ENCODE measurements at places on chromosomes 11 and 22. TPM values are rescaled to one million over a fixed set of nuclear protein-coding genes. Genes with fewer than 3 reads are reported as not detected.

DNA sequence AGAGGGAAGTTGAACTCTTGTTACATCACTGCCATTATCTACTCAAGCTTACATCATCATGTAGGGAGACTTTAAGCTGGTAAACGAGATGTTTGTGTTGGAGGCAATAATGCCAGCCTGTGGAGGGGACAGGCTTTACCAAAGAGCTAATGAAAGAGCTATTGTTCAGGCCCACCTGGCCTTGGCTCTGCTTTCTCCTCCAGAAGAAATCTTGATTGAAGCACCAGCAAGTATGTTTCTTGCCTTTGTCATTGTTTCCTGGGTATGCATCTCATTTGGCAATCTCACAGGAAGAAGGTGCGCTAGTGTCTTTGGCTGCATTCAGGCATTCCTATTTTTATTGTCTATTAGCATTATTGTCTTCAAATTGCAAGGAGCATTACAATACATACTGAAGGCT lies 16.7 kb upstream of the CARD18 start:
- no peak for DNase-seq

Gene KRTAP5-1
- total RNA-seq, result not detected

- DNase-seq, result no peak
These were observed 2.2 kb downstream of the TCIRG1 start for GRCh38 chr11:68040957-68041591.

Gene ASPHD2
- 1.4 TPM for total RNA-seq

DNA sequence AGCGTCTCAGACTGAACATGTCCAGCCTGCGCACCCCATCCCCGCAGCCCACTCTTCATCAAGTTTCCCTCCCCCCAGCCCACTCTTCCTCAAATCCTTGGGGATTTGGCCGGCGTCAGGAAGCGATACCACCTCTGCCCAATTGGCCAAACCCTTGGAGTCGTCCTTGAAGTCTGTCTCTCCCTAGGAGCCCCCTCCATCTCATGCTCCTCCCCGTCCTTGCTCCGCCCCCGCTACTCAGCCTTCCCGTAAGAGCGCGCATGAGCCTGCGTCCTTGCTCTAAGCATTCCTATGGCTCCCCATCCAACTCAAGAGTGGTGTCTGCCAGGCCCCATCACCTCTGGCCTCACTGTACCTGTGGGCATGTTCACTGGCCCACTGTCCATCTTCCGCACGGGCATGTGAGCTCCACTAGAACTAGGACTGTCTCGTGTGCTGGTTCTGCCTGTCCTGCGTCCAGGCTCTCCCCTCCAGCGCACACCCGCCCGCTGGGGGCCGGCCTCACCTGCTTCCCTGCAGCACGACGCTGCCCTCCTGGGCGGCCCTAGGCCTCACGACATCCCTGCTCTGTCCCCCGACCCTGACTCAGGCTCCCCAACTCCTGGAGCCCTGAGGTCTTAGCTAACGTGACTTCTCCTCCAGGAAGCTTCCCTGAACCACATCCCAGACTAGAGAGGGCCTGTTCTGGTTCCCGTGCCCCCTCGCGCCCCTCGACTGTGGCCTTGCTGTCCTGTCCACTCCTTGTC lies 30.5 kb upstream of the TTLL12 start:
- DNase-seq, result no peak

DNA sequence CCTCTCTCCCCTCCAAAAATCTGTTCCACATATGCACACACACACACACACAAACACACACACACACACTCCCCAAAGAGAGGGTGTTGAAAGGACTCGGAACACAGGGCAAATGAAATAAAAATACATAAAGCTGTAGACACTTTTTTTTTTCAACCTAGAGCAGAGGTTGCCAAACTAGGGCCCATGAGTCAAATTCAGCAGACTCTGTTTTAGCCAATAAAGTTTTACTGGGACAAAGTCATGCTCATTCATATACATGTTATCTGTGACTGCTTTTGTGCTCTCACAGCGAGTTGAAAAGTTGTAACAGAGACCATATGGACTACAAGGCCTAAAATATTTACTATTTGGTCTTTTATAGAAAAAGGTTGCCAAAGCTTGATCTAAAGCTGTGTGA lies 8.9 kb downstream of the IMMP1L start:
- peak; percentile 11 for DNase-seq

GRCh38 chr11:35487532-35488078 lies 37.8 kb downstream of the PAMR1 start:
- peak; percentile 65 for DNase-seq

GRCh38 chr11:115678942-115679341 lies 174.7 kb upstream of the CADM1 start:
- no peak for DNase-seq

GRCh38 chr22:48753752-48754517 lies 1073.7 kb downstream of the BRD1 start:
- no peak for DNase-seq

- no peak for DNase-seq
These were observed 829 bp upstream of the APOC3 start for GRCh38 chr11:116828632-116829524.

Gene MLC1
- not detected for total RNA-seq

Measured in GM23248 (cell line).